ENCODE measurements at places on chromosomes 1 and 21. TPM values are rescaled to one million over a fixed set of nuclear protein-coding genes. Genes with fewer than 3 reads are reported as not detected.

SERPINC1 gene
- total RNA-seq, result not detected

CD53 gene
- not detected for total RNA-seq

MYCL gene
- total RNA-seq, result 23.0 TPM

RGS1 gene
- not detected for total RNA-seq

GOLT1A gene
- total RNA-seq, result not detected

IGFN1 gene
- total RNA-seq, result not detected

FAM72B gene
- 9.3 TPM for total RNA-seq

SLAMF7 gene
- total RNA-seq, result not detected

RIPK4 gene
- not detected for total RNA-seq

PALMD gene
- total RNA-seq, result 0.36 TPM

SMPDL3B gene
- not detected for total RNA-seq

CFAP126 gene
- not detected for total RNA-seq

EVI5 gene
- 24.7 TPM for total RNA-seq

LHX8 gene
- total RNA-seq, result not detected

KRTAP19-1 gene
- not detected for total RNA-seq

PLPPR5 gene
- 0.11 TPM for total RNA-seq

DDX20 gene
- total RNA-seq, result 26.7 TPM
